GM04503 (cell line): ENCODE measurements at places on chromosomes 11 and 22.

- no peak for DNase-seq
These were observed 8.1 kb downstream of the MALAT1 start for GRCh38 chr11:65506772-65507505.

GRCh38 chr11:134139873-134140331, 71.0 kb downstream of the JAM3 start:
- DNase-seq = peak; percentile 42

- no peak for DNase-seq
These were observed 559.7 kb downstream of the JRKL start for GRCh38 chr11:96949464-96949863.

GRCh38 chr22:45970705-45971407, 6.1 kb downstream of the WNT7B start:
- no peak for DNase-seq

GRCh38 chr11:111944139-111944538, 7.0 kb downstream of the DIXDC1 start:
- peak; percentile 85 for DNase-seq

GRCh38 chr22:25758316-25758715, 16.3 kb downstream of the MYO18B start:
- no peak for DNase-seq

DNA sequence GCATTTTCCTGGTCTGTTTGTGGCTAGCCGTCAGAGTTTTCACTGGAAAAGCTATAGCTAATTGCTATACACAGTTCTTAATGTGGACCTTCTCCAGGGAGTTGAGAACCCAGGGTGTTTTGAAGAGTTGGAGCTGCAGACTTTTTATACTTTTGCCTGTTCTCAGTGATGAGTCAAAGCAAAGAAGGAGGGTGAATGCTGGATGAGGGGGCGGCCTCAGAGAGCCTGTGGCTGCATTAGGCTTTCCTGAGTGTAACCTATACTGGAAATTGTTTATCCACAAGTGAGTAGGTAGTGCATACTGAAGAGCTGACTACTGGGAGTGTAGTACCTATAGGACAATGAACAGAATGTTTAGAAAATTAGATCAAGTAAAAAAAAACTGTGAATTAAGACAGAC, 79.7 kb upstream of the HORMAD2 start:
- DNase-seq = no peak

GRCh38 chr22:37148742-37149665, 712 bp downstream of the IL2RB start:
- DNase-seq = no peak

GRCh38 chr11:36273110-36273509, 16.1 kb downstream of the COMMD9 start:
- DNase-seq = no peak

DNA sequence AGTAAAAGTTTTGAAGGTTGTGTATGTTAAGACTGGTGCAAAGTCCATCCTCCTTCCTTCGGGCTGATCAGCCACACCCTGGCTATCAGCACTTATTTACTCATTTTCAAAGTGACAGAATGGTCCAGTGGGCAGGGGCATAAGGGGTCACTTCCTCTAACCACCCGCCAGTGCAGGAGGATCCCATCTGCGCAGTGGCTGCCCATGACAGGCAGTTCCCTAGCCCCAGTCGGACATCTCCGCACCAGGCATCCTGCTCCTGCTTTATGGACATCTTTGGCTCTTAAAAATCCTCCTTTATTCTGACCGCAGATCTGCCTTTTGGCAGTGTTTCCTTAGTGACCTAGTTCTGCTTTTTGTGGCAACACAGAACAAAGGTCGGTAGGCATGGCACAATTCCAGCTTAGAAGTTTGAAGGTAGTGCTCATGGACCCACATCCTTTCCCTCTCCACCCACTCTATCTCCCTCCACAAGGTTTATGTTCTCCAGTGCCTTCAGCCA, 55.9 kb downstream of the BMAL1 start:
- no peak for DNase-seq

- DNase-seq = no peak
These were observed 906.3 kb downstream of the DLG2 start for GRCh38 chr11:84720706-84721402.

GRCh38 chr11:123338266-123338800, 91.7 kb upstream of the GRAMD1B start:
- no peak for DNase-seq

GRCh38 chr11:44934110-44934509, 16.6 kb downstream of the TP53I11 start:
- DNase-seq = no peak

GRCh38 chr11:10294290-10294953, 403 bp upstream of the SBF2 start:
- DNase-seq = no peak

DNA sequence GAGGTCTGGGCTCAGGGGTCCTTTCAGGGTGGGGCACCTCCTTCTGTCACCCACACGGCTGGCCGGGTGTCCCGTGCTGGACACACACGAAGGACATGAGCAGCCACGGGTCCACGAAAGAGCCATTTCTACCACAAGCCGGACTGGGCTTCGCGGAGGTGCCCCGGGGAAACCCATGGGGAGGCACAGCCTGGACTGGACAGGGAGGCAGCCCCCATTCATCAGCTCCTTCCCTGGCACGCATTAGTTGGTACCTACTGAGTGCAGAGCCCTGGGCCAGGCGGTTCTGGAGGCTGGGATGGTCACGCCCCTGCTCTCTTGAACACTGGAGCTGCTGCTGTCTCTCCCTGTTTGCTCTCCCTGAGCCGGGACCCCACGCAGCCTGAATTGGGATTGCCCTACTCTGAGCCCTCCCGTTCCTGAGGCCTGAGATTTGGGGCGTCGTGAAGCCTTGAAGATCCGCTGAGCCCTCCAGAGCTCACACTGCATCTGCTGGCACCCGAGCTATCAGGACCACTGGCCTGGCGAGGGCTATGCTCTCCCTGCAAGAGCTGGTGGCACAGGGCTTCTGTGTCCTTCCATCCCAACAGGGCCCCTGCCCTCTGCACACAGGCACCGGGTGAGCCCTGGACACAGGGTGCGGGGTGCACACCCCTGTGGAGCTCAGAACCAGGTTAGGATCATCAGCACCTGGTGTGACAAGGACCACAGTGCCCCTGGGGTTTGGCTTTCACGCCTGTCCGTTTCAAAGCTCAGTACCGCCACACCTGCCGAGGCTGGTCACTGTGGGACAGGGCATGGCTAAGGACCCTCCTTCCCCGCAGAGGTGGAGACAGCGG, 84.6 kb downstream of the MYEOV start:
- no peak for DNase-seq

DNA sequence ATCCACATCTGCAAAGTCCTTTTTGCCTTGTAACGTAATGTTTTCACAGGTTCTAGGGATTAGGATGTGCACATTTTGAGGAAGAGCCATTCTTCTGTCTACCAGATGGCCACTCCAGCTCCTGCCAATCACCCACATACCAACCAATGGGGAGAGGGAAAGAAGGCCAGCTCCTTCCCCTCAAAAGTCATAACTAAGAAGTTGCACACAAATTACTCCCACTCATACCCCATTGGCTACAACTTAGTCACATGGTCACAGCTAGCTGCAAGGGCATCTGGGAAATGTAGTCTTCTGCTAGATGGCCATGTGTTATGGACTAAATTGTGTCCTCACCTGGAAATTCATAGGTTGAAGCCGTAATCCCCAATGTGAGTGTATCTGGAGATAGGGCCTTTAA, 15.4 kb upstream of the MYOD1 start:
- DNase-seq = no peak

GRCh38 chr22:43241138-43241597, 54.2 kb upstream of the TTLL12 start:
- no peak for DNase-seq

- DNase-seq = peak; percentile 48
These were observed 9.9 kb downstream of the SLC43A3 start for GRCh38 chr11:57417056-57417455.

DNA sequence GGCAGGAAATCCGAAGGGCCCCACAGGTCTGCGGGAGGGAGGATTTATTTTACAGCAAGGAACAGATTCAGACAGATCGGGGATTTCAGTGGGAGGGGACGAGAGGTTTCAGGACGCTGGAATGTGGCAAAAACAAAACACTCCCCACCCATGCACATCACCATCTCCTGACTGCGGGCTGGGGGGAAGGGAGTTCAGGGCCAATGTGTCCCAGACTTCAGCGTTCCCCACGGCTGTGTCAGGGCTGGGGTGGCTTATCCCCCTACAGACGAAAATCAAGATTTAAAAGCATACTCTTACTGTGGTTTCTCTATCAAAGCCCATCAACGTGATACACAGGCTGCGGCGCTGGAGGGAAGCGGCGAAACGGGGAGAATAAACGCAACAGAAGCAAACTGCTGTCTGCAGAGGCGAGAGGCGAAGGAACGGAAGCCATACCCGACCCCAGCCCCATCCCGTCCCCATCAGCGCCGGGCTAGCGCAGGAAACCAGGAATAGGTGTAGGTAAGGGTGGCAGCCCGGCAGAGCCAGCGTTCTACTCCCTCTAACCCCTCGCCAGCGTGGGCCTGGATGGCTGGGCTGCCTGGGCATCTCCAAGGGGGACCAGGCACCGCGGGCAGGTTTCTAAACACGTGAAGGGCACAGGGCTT, 2.7 kb downstream of the TENM4 start:
- no peak for DNase-seq

GRCh38 chr22:41237707-41238569, 2.8 kb downstream of the CHADL start:
- no peak for DNase-seq

GRCh38 chr11:37849706-37850105, 1251.7 kb upstream of the RAG2 start:
- DNase-seq = no peak

DNA sequence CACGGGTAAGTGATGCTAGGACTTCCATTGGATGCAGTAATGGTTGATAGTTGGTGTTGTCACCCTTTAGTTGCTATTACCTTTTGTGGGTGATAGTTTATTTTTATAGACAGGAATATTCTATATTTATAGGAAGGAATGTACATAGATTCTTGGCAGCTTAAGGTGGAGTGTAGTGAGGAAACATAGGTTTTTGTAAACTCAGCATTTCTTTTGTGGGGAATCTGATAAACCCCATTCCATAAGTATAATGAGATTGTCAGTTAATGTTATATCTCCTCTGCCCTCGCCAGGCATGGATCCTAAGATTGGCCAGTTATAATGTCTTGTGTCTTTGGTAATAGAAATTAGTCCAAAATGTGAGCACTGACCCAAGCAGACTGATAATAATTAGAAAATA, 262.7 kb downstream of the JRKL start:
- no peak for DNase-seq

- no peak for DNase-seq
These were observed 10.2 kb downstream of the SIRT3 start for GRCh38 chr11:225734-226453.

DNA sequence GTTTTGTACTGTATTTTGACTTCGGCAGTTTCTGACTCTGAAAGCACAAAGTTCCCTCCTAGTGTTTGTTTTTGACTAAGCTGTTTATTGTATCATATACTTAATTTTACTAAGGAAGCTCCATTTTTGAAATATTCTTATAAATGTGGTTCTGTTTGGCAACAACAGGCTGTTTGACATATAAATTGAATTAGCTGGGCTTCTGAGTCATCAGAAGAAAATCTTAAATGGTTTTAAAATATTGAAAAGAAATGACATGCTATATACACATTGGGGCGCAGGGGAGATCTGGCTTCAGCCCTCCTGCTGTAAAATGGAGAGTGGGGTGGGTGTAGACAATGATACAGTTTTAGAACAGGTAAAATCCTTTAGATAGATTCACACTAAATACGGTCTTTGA, 38.6 kb downstream of the SHISA8 start:
- no peak for DNase-seq

- DNase-seq = no peak
These were observed 44.3 kb downstream of the ZNRF3 start for GRCh38 chr22:28927630-28928029.

DNA sequence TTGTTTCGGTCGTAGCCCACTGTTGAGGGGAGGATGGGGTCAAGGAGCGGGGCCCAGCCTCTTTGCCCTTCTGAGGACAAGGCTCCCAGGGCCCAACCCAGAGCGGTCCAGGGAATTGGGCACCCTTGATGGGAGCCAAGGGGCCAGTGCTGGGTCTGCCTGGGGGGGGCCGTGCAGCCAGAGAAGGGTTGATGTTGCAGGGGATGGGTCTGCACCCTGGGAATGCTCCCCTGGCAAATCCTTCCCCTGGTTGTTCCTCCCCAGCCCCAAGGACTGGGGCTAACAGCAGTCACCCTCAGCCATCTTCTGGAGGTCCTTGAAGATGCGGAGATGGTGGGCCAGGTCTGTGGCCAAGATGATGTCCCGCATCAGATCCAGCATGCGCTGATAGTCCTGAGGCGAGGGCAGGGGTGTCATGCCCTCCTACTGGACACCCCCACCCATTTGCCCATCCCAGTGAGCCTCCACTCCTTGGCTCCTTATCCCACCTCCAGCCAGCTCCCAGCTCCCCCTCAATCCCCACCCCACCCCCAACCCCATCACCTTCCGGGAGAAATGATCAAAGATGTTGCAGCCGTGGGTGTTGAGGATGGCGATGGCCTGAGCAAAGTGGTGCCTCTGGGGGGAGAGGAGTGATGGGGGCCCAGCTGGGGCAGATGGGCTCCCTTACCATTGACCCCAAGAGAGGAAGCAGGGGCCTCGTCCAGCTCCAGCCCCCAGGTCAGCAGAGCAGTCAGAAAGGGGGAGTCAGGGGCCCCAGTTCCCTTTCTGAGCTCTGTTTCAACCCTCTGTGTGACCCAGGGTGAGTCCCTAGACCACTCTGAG, 95.0 kb downstream of the PDE2A start:
- no peak for DNase-seq

DNA sequence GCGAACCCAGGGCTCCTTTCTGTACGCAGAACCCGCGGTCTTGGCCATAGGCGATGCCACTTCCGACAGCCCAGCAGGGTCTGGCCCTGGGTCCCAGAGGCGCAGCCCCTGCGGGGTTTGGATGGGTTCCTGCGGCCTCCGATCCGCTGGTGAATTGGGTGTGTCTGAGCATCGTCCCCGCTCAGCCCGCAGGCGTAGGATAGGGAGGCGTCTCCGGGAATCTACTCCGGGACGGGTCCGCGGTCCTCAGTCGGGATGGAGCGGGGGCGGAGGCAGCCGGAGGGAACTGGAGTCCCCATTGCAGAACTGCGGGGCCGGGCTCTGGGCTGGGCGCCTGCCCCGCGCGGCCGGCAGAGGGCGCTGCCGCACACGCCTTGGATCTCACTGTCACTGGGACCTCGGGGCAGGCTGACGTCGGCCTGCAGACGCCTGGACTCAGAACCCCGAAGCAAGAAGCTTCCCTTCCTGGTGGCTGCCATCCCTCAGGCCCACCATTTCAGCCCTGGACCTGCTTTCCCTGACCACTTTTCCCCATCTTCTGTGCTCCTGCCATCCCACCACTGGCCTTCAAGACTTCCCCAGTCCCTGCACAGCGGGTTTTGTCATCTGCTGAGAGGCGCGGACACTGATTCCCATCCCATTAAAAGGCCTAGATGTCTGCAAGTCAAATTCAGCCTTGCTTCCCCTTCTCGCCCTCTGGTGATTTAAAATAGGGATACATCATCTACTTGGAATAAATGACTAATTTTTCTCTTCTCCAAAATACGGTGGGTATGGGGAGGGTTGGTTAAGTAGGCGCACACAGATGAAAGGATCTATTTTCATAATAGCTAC, 38.3 kb upstream of the CREB3L1 start:
- no peak for DNase-seq
